Suprapubic skin (tissue), 4 donors: ENCODE measurements at places on chromosomes 13 and 19. TPM values are rescaled to one million over a fixed set of nuclear protein-coding genes. Genes with fewer than 3 reads are reported as not detected.

The PDX1 gene
- not detected for total RNA-seq

The RPL18 gene
- 3,231 TPM for total RNA-seq

The HRC gene
- 0.47 TPM for total RNA-seq

The JAK3 gene
- total RNA-seq, result 1.4 TPM

The LYL1 gene
- 2.2 TPM for total RNA-seq
